ENCODE measurements at places on chromosomes 1 and 21. TPM values are rescaled to one million over a fixed set of nuclear protein-coding genes. Genes with fewer than 3 reads are reported as not detected.

Gene RAD54L
- total RNA-seq, result 2.6 TPM

Gene CLDN8
- total RNA-seq, result not detected

Gene PHF13
- total RNA-seq, result 16.8 TPM

Gene SLFNL1
- total RNA-seq, result under 0.01 TPM

Gene LEMD1
- total RNA-seq, result not detected

- DNase-seq, result peak; percentile 85
Measured at GRCh38 chr1:203871114-203871880, 9.9 kb downstream of the SNRPE start.

DNA sequence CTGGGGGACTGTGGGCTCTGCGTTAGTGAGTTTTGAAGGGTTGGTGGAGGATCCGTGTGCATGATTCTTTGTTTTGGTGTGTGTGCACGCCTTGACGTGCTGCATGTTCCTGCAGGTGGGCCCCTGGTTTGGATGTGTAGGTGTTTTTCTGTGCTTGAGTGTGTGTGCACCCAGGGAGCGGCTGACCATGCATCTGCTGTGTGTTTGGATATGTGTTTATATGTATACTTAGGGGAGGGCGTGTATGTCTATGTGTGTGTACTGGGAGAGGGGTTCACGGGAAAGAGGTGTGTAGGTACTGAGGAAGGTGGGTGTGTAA lies 1.1 kb downstream of the VANGL2 start:
- no peak for DNase-seq

DNA sequence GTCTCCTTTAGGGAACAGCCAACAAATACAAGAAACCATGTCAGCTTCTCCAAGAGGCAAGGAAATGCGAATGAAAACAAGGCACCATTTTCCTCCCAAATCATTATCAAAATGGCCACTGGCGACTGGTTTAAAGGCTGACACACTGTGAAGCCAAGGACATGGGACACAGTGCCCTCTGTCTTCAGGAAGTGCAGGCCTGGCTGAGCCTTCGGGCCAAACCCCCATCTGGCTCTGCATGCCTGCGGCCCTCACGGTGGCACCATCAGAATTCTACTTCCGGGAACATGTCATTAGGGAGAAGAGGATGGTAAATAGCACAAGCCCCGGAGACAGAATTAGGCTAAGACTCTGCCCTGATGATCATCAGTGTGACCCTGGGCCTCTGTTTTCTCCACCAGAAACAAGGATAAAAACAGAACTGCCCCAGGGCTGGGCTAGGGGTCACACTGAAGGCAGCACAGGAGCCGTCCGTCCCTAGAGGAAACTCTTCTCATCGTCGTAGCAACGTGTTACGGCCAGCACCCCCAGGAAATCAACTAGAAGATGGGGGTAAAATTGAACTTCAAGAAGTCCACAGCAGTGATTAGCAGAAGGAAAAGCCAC lies 103.5 kb downstream of the NPHP4 start:
- no peak for DNase-seq

GRCh38 chr1:108814343-108815125 lies 42.4 kb downstream of the AKNAD1 start:
- DNase-seq, result peak; percentile 50

- DNase-seq, result peak; percentile 71
Measured at GRCh38 chr1:9784508-9785133, 39.1 kb downstream of the CLSTN1 start.

- no peak for DNase-seq
Measured at GRCh38 chr1:167500283-167500860, 18.0 kb downstream of the CD247 start.

- peak; percentile 63 for DNase-seq
Measured at GRCh38 chr1:175072099-175072951, 4.7 kb downstream of the TNN start.

- DNase-seq, result no peak
Measured at GRCh38 chr1:91791103-91791502, 94.8 kb downstream of the TGFBR3 start.

Measured in fibroblast of villous mesenchyme (primary cell).